ENCODE measurements at places on chromosomes 7 and 10.
A peak's percentile ranks its signal among the peaks of the same experiment; 100 is the strongest.

GRCh38 chr10:102109166-102110116 is 10.7 kb downstream of the LDB1 start:
- no peak for DNase-seq

DNA sequence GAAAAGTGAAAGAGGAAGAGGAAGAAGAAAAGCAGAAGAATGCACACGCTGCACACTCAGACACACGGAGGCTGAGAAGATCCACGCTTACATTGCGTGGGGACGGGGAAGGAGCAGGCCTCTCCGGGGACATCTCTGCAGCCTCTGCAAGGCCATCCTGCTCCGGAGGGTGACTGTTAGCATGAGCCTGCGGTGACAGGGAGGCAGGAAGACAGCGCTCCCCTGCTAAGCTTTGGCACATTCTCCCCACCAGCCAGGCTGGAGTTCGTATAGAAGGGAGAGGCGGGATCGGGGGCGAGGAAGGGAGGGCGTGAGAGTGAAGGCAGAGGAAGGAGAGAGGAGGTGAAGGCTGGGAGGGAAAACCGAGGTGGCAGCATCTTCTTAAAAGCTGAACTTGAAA is 366.0 kb upstream of the SHH start:
- no peak for DNase-seq

DNA sequence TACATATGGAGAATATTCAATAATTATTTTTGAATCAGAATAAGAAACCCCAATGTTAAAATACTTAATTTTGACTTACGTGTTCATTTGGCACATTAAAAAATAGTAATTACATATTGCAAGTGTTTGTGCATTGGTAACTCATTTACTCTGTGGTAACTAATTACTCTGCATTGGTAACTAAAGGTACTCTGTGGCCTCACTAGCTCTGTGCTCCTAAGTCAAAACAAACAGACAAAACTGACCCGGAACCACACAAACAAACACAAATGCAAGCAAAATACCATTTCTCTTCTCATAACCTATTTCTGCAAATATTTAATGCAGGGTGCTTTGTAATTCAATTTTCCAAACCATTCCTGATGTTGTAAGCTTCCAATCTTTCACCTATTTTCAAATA is 1244.3 kb downstream of the REEP3 start:
- no peak for DNase-seq

GRCh38 chr7:139232377-139232717 is 1.3 kb downstream of the UBN2 start:
- no peak for DNase-seq

GRCh38 chr7:33639552-33640197 is 265.7 kb upstream of the BMPER start:
- peak; percentile 68 for DNase-seq

DNA sequence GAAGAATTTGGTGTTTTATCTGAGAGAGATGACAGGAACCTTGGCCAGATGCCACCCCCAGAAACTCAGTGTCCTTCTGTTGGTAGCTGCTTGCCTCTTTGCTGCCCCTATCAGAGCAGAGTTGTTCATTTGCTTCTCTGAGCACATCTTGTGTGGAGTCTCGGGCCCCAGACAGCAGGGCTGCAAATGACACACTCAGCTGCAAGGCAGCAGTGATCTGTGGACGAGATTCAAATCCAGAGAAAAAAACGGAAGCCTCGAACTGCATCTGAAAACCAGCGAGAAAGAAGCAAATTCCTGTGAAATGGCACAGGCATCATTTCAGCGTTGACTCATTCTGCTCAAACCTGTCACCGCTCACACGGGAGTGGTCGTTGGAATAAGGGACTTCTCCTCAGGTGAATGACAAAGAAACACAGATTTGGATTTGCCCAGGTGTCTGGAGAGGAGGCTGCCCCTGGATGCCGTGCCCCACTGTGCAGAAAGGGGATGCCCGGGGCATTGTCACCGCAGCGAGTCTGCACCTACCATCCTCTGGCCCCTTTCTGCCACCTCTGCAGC is 144.7 kb downstream of the PFKFB3 start:
- DNase-seq = peak; percentile 17

DNA sequence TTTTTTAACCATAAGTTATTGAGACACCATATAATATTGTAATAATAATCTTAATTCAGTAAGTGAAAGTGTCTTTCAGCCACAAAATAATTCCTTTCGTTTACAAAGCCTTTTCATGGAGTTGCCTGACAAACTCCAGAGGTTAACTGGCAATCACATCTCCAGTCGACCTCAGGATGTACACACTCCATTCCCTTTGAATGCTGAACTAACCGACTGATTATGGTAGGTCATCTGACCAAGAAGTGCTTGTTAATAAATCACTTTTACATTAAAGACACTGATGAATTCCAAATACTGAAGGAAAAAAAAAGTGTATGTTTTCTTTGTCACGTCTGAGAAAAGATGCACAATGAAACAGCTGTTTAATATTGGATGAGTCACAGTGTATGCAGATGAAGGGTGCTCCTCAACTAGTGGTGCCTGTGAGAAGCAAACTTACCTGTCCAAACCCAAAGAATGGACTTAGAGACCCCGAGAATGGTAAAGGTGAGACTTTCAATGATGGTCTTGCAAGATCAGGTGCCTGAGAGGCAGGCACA is 348.1 kb upstream of the VWC2 start:
- DNase-seq = no peak

DNA sequence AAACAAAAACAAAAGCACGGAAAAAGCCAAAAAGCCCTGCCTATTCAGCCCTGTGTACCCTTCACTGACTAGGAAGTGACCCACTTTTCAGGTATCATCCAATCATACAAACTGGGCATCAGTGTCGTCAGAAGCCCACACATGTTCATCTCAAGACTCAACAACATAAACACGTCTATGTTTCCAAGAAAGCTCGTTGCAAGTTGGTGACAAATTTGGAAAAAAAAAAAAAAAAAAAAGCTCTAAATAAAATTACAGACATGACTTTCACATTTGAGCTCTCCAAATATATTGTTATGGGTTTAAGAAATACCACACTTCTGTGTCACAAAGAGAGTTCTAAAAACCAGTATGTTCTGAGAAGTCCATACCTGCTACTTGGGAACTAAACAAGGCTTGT is 204.7 kb upstream of the KLF14 start:
- DNase-seq = peak; percentile 25

- DNase-seq = no peak
These were observed 19.4 kb upstream of the EPHB6 start for GRCh38 chr7:142835487-142835886.

- DNase-seq = peak; percentile 63
These were observed 36.4 kb downstream of the GDI2 start for GRCh38 chr10:5776881-5777197.

GRCh38 chr10:96835899-96836298 is 3.8 kb downstream of the LCOR start:
- DNase-seq = peak; percentile 58

- DNase-seq = peak; percentile 57
These were observed 108.6 kb upstream of the KCNMA1 start for GRCh38 chr10:77746047-77746707.

DNA sequence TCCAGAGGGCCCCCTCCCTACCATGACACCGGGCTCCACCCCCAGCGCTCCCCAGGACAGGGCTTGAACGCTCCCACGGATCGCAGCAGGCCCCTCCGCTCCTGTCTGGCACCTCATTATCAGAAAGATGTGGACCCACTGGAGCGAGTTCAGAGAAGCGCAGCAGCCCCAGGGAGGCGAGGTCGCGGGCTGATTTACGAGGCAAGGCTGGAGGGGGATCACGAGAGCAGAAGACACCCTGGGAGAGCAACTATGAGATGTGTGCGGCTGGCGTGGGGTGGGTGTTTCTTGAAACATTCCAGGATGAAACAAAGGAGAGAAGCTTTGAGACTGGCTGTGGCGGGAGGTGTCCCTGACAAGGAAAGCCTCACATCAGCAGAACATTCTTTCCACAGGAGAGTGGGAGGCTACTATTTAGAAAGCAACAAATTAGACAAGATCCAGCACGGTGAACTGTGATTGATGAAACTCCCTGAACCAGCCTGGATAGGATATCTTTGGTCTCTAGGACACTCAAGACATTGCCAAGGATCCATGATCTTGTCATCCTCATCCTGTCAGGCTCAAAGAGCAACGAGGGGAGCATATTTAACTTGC is 66.0 kb downstream of the JCAD start:
- peak; percentile 16 for DNase-seq

DNA sequence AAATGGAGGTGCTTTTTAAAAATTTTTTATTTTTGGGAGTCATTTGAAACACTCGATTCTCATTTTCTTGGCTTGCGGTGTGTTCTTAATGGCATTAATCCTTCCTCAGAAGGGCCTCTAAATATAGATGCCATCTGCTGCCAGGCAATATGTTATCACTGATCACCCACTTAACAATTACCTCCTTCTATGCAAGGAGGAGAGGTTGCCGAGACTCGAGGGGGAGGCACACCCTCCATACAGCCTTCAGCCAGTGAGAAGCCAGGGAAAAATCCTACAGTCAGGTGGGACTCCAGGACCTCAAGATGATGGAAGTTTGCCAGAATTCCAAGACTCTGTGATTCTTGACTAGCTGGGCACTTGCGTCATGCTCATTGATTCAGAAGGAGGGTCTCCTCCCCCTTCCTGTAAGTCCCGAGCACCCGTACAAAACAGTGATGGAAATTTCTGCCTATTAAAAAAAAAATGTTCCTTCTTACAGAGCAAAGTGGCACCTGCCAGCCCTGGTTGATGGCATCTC is 574.5 kb downstream of the TYW1 start:
- DNase-seq = no peak

GRCh38 chr10:33510206-33510605 is 175.7 kb upstream of the NRP1 start:
- DNase-seq = no peak

DNA sequence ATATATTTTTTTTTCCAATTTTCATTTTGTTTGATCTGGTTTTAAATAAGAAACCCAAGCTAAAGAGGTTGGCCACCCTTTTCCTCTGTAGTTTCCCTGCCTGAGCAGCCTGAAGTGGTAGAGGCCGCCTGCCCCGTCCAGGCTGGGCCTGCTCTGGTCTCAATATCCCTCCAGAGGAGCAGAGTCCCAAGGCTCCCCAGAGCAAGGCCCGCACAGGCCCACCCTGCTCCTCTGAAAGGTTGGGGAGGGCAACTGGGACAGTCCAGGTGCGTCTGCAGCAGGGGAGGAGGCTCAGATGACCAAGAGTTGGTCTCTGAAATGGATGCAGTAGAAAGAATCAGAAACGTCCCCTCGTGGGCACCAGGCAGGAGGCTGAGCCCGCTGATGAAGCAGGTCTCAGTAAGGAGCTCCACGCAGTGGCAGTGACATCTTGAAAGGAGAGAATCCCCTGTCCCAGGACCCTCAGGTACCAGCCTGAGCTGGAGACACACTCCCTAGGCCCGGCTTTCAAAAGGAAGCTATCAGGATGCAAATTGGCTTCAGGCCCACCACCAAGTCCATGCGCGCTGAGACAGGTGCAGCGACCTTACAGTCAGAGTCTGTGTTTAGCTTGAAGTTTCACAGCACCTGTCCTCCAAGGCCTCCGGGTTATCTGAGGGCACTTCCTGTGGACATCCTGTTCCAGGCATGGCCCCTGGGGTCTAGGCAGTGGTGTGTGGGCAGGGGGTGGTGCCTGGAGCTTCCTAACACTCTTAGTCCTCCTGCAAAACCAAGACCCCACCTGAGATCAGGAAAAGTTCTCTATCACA is 37.7 kb downstream of the EN2 start:
- no peak for DNase-seq

GRCh38 chr7:45484094-45484493 is 90.1 kb upstream of the ADCY1 start:
- DNase-seq = no peak

- no peak for DNase-seq
These were observed 122.5 kb upstream of the CDK13 start for GRCh38 chr7:39827571-39827970.

- DNase-seq = no peak
These were observed 31.1 kb upstream of the TOMM7 start for GRCh38 chr7:22853674-22854157.

GRCh38 chr7:45118889-45119331 is 7.4 kb upstream of the TBRG4 start:
- DNase-seq = no peak

- no peak for DNase-seq
These were observed 35.0 kb downstream of the EVX1 start for GRCh38 chr7:27277628-27278027.

- DNase-seq = peak; percentile 13
These were observed 15.4 kb downstream of the ACSL5 start for GRCh38 chr10:112389271-112389822.

GRCh38 chr7:66634816-66635215 is 6.1 kb downstream of the KCTD7 start:
- no peak for DNase-seq

DNA sequence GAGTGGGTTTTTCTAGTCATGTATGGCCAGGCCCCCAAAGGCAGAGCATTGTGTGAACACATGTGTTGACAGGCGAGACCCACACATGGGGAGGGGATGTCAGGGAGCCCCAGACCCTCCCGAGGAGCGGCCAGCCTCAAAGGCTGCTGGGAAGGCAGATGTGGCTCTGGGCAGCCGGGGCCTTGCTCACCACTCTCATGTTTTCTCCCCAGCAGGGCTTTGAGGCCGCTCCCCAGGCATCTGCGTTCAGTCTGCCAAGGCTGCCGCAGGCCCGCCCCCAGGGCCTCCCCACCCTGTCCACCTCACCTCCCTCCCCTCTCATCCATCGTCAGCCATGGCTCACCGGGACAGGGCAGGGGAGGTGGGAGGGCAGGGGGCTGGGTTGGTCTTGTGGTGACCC is 16.6 kb upstream of the VSIR start:
- no peak for DNase-seq

- peak; percentile 44 for DNase-seq
These were observed 553.3 kb downstream of the TFEC start for GRCh38 chr7:115477193-115477651.

GRCh38 chr10:63887023-63887589 is 365.9 kb downstream of the REEP3 start:
- DNase-seq = no peak

DNA sequence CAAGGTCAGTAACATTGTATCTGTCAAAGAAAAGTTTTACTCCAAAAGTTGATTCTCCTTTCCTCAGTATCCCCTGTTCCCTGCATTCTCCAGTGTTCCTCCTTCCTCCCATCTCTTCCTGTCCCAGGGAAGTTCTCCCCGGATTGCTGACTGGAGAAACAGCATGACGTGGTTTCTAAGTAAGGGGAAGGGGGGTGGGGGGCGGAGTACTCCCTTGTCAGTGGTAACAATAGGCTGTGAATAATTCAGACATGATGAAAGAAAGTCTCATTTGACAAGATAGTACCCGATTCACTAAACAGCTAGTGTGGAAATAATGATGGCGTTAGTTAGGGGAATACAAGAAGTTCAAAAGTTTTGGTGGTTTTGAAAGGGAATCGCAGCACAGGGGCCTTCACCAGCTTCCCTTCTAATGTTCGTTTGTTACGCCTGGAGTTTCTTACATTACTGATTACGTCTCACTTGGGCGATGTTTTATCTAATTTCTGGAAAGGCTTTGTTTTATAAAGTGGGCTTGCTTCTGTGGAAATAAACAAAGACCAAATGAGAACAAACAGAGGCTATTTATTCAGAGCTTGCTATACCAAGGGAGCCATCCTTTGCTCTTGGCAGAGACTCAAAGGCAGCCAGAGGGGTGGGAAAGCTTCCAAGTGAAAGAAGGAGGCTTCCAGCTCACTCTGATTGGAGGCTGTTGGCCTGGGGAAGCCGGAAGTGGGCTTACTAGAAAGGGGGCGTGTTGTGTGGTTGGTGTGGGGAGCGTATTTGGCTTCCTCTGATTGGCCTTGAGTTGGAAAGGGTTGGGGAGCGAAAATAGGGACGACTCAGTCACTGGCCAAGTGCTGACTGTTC is 453.7 kb downstream of the SDK1 start:
- DNase-seq = peak; percentile 41

GRCh38 chr10:113518816-113519591 is 33.8 kb upstream of the HABP2 start:
- peak; percentile 57 for DNase-seq

- no peak for DNase-seq
These were observed 238.9 kb upstream of the ETV1 start for GRCh38 chr7:14228341-14228740.

Data from fibroblast of upper back skin (primary cell).